ENCODE measurements at places on chromosomes 3 and 15. TPM values are rescaled to one million over a fixed set of nuclear protein-coding genes. Genes with fewer than 3 reads are reported as not detected.

FOXB1 gene
- total RNA-seq: not detected

TM4SF1 gene
- total RNA-seq: 65.6 TPM

STX19 gene
- 1.1 TPM for total RNA-seq

IVD gene
- 110 TPM for total RNA-seq

DPH3 gene
- total RNA-seq: 33.1 TPM
